Esophagus squamous epithelium (tissue), 5 donors: ENCODE measurements at places on chromosomes 5 and 9.

GRCh38 chr9:81074221-81074620, 615.1 kb downstream of the TLE1 start:
- DNase-seq: no peak

DNA sequence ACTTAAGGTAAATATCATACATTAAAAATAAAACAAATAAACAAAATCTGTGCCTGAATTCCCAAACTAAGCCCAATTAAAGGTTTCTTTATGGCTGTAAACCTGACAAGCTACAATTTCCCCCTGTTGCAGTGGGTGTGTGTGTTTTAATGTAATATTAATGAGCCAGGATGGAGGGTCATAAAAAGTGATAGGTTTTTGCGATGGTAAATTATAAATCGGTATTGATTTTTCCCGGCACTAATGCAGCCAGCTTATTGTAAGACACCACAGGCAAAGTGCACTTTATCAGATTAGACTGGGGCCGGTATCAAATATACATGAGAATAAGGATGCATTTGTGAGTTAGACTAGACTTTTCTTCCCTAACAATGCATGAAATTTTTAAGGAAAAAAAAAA, 120.4 kb downstream of the EBF1 start:
- DNase-seq: no peak

DNA sequence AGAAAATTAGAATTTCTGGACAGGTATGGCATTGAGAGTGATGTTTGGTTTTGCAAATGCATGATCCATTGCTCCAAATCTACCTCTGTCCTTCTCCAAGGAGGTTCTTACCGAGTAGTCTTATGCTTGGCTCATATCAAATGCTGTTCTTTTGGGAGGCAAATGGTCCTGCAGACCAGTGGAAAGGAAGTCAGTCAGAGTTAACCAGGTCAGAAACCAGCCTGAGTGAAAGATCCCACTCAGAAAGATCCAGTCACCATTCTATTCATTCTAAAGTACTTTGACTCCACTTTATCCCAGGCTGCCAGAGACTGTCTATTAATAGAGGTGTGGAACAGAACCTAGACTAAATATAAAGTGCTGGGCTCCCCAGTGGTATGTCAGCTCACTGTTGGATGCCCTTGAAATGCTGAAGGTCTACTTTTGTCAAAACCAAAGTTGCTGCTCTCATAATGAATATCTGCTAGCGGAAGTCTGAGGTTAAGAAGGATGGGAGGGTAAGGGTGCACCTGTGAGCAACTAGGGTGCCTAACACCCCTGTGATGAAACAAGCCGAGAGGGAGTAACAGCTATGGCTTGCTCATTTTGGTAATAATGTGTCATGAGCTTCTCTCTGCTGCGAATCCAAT, 302.2 kb downstream of the ZNF608 start:
- DNase-seq: no peak

GRCh38 chr5:57499262-57500050, 16.8 kb upstream of the ACTBL2 start:
- no peak for DNase-seq

GRCh38 chr5:2261004-2261703, 378.4 kb upstream of the IRX4 start:
- DNase-seq: no peak

DNA sequence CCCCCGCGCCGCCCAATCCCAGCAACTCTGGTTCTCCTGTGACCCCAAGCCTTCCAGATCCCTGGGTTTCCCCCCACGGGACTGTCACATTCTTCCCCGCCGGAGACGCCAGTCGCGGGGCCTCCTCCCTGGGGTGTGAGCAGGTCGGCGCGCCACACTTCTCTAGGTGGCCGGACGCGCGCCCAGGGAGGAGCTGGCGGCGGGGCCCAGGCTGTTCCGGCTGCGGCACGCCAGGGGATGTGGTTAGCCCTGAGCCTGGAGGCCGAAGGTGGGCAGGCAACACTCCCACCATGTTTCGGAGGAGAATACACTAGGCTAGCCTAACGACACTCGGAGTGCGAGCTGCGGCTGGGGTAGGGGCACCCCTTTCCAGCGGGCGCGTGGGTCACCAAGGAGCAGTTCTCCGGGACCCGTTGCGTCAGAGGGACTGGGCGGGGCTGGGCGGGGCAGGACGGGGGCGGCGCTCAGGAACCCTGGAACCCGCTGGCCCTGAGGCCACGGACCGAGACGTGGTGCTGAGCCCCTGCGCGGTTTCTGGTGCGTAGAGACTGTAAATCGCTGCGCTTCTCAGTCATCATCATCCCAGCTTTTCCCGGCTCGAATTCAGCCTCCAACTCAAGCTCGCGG, at the start of gene SLC27A6:
TSS of gene SLC27A6 (plus strand) at position 478 of the 627 bp plus-strand sequence. CDS start 650 bp downstream, outside the sequence.
- no peak for DNase-seq

DNA sequence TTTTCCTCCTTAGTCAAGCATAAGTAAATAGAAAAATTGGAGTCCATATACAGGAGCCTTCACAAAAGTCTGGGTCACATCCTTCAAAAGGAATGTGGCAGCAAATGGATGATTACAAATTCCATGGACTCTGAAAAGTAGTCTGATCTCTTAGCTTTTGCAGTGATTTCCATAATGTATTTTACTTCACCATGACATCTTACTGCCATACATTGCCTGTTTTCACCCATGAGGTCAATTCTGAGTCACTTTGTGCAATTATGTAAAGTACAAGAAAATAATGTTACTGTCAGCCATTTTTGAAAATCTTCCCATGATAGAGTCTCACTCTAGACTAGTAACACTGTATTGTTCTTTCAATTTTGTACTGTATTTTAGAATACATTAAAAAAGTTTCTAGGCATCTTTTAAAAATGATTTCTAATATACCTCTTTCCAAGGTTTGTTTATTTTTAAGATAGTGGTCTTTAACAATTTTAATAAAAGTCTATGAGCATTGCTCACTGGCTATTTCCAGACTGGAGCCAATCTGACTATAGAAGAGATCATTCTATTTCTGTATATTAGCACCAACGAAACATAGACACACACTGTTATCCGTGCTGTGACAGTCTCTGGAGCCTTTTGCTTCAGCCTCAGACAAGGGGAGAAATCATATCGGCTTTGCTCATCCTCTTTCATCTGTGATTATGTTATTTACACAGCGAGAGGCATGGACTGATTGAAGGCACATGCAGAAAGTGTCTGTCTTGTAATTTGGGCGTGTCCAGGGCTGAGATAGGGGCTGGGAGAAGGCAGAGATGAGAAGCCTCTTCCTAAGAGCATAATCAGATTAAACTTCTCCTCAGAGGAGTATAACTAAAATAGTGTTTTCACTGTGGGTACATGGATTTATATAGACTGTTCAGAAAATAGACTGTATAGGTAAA, 22.9 kb upstream of the ACTBL2 start:
- DNase-seq: no peak

- DNase-seq: no peak
Measured at GRCh38 chr5:95780597-95780996, 41.9 kb downstream of the GLRX start.

GRCh38 chr9:33782395-33783152, 12.8 kb upstream of the PRSS3 start:
- no peak for DNase-seq

GRCh38 chr9:113508111-113508749, 44.7 kb downstream of the RGS3 start:
- no peak for DNase-seq

DNA sequence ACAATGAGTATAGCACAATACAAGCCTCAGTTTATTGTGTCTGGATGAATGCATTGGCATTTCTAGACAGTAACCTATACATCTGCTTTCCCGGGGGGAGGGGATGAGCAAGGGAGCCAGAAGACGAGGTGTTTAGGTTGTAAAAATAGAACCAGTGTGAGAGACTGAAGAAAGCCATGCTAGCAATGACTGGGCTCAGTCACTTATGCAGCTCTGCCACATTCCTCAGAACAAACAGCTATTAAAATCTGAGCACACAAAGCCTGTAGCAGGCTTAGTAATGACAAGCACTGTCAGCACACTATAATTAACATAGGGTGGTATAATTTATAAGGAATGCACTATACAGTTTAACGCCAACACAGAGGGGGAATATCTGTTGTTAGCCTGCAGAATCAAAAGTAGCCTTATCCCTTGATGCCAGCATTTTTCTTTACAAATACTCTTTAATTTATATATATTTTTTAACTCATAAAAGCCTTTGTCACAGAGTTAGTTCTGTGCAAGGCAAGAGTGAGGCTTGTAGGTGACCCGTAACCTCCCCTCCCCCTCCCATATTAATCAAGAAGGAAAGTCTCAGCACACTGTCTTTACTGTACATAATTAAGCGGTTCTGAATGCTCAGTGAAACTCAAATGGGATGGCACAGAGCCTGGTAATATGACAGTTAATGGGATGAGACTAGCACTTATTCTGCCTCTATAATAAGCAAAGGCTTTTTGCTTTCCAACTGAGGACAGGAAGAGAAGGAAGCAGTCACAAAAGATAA, 295.4 kb downstream of the CSNK1G3 start:
- no peak for DNase-seq

DNA sequence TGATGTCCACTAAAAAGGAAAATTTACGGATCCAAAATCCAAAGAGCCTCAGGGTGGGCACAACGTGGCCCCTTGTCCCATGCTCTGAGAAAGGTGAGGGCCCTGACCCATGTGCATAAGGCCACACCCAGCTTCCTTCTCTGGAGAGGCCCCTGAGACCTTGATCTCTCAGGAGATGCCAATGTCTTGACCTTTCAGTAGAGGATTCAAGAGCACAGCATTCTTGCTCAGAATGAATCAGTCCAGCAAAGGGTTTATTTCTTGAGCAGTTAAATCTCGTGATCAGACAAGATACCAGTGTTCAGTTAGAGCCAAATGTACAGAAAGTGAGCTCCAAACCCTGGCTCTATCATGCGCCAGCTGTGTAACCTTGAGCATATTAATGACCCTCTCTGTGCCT, 115.9 kb upstream of the DAPK1 start:
- no peak for DNase-seq

DNA sequence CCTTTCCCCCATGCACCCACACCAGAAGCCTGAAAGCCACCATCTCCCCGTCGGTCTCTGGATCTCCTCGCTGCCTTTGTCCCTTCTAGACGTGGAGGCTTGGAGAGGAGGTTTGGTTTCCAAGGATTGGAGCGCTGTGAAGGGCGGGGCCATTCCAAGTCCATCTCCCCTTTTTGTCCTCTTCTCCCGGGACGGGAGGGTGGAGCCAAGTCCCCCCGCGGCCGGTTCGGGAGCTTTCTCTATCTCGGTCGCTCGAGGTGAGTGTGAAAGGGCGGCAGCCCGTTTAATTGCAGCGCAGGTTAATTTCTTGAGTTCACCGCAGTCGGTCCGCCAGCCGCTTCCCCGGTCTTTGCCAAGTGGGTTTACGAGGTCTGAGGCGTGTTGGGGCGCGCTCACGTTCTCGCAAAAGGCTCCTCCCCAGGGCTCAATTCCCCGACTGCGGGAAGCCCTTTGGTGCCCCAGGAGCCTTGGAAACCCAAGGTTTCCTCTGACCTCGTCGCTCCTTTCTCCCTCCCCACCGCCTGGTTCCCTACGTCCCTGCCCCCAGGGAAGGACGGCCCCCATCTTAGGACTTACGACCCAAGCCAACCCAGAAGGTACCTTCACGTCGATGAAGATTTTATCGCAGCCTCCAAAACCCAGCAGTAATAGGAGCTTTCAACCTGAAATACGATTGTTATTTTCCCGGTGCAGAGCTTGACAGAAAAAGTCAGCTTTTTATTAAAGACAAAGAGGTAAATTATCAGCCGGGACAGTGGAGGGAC, 2.8 kb upstream of the ZNF462 start:
- no peak for DNase-seq

GRCh38 chr5:134420343-134420742, 8.7 kb upstream of the CDKN2AIPNL start:
- no peak for DNase-seq

- DNase-seq: no peak
Measured at GRCh38 chr5:1636981-1637638, 113.3 kb upstream of the LPCAT1 start.

DNA sequence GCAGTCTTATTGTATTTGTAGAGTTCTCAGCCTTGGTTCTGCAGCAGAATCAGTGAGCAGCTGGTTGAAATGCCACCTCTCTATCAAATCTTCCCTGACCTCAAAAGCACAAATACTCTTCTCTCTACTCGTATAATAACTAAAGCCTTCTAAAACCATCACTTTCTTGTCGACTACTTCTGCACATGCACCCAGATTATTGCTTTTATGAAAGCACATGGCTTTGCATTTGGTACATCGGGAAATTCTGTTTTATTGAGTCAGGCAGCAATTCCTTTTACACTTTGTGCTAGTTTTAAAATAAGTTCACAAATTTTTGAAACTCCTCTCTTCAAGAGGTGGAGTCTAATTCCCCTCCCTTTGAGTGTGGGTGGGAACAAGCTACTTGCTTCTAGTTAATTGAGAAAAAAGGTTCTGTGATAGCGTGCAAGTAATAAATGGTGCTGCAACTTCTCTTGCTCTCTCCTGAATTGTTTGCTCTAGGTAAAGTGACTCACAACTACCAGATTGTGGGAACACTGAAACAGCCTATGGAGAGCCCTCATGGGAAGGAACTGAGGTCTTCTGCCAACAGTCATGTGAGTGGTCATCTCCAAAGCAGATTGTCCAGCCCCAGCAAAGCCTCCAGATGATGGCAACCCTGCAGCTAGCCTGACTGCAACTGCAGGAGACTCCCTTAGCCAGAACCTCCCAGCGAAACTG, 66.0 kb upstream of the TAF1L start:
- no peak for DNase-seq

GRCh38 chr5:34686762-34687268, 30.7 kb downstream of the RAI14 start:
- DNase-seq: no peak
